ENCODE measurements at places on chromosomes 1 and 21.

GRCh38 chr1:35568975-35569395, 4.1 kb upstream of the TFAP2E start:
- peak; percentile 56 for DNase-seq

DNA sequence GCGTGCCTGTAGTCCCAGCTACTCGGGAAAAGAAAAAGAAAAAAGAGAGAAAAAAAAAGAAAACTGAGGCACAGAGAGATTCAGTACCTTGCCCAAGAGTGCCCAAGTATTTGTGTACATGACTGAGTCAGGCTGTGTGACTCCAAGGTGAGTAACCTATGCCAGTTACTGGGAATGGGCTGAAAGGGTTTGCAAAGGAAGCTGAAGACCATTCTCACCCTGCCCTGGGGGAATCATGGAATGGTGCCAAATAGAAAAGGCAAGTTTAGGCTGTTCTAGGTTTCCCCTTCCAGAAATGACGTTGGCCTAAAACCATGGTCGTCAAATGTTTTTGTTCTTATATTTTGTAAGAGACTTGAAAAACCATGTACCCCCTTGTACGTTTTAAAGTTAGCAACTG, 37.9 kb upstream of the LRIG2 start:
- DNase-seq = no peak

DNA sequence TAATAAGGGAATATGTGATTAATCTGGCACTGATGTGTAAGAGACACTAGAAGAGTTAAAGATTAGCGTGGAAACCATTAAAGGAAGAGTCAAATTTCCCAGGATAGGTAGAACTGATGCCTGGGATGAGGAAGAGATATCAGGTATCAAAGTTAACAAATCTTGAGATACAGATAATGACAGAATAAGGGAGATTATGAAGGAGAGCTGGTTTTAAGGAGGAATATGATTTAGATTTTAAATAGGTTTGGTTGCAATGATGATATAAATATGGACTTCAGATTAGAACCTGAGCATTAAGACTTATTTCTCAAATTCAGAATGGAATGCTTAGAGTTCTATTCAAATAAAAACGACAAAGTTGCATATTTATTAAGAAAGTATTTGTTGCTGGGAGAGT, 26.2 kb downstream of the MAGI3 start:
- DNase-seq = no peak

GRCh38 chr1:184033711-184034167, 3.8 kb downstream of the COLGALT2 start:
- DNase-seq = no peak

- DNase-seq = no peak
These were observed 56.6 kb downstream of the LTN1 start for GRCh38 chr21:28936036-28936435.

- DNase-seq = no peak
These were observed 101.9 kb downstream of the PLPP3 start for GRCh38 chr1:56477164-56478111.

- DNase-seq = no peak
These were observed 529.5 kb downstream of the KCNT2 start for GRCh38 chr1:196078691-196079090.

- DNase-seq = no peak
These were observed 3.9 kb downstream of the TBX15 start for GRCh38 chr1:118984086-118984721.

DNA sequence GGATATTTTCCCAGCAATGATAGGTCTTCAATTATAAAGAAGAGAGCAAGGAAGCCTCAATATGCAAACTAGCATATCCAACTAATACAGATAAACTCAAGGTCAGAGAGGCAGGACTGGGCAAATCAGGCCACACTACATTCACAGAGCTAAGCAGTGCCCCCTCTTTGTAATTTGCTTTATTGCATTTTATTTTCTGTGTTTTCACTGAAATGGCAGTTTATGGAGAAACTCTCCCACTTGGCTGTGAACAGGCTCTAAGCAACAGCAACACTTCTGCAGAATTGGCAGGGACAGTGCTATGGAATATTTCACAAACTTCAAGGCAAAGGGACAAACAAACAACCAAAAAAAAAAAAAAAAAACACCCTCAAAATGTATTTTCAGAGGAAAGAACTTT, 93.4 kb upstream of the SOD1 start:
- no peak for DNase-seq

DNA sequence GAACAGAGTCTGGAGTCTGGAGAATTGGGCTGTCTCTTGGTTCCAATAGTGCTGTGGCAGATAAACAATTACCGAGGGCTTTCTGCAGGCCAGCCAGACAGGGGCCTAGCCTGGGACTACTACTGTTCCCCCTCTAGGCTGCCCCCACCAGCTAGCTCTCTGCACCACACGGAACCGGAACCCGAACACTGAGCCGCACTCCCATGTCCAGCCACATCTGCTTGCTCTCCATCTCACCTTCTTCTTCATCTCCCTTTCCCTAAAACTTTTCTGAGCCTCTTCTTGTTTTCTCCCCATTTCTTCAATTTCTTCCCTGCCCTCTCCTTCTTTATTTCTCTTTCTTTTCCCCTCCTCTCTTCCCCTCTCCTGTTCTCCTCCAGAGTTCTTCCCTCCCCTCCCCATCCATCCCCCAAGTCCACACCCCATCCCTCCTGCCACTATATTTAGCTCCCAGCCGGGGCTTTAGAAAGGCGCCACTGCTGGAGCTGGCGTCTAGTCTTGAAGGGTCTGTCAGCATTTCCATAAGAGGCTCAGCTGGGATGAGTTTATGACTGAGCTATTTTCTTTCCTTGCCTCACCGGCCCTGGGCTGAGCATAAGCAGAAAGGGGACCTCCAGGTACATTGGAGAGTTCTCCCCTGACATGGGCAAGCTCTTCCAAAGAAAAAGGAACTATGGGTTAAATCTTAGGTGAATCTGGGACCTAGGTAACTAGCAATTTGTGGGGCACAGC, 25.7 kb upstream of the ATP2B4 start:
- DNase-seq = no peak

DNA sequence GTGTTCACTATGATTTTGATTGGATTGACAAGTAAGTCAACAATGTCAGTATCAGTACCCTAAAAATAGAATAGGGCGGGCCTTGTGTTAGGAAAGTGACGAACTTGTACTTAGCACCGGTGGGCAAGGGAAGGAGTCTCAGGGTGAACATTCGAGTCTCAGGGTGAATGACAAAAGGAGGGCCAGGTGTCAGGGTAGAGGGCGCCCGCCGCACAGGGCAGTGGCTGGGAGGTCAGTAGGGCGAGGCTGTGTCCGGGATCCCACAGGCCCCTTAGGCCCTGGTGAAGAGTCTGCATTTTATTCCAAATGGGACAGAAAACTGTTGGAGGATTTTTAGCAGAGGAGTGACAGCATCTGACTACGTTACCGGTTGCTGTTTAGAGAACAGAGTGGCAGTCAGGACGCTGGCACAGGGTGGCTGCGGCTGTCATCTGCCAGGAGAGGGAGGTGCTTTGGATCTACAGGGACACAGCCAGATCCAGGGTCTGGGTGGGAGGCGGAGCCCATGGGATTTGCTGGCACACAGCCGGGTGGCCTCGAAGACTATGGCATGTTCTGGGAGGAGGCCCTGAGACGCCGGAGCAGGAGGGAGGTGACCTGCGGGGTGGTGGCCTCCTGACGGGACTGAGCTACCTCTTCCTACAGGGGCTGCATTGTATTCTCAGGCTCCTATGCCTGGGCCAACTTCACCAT, 11.0 kb downstream of the AGTRAP start:
- DNase-seq = no peak

DNA sequence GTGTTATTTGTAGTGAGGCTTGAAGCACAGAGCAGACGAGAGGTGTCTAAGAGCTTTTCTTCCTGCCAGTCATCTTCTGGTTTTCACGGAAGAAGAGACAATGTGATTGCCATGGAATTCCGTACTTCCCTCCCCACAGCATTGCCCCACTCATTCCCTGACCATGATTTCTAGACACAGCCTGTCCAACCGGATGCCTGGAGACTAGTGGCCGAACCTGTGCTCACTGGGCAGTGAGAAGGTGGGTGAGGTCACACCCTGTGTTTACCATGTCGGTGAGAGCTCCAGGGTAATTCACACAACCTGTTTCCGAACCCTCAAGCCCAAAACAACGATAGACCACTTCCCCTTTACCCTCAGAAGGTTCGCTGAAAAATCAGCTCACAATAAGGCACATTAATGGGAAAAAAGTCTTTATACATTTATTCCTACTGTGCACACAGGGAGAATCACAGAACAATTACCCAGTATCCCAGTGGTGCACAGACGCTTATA, 271.9 kb upstream of the FMN2 start:
- no peak for DNase-seq

Measured in CD4-positive, alpha-beta T cell treated with Interleukin-15 for 1 hour (primary cell).